ENCODE measurements at places on chromosomes 3 and 15.

DNA sequence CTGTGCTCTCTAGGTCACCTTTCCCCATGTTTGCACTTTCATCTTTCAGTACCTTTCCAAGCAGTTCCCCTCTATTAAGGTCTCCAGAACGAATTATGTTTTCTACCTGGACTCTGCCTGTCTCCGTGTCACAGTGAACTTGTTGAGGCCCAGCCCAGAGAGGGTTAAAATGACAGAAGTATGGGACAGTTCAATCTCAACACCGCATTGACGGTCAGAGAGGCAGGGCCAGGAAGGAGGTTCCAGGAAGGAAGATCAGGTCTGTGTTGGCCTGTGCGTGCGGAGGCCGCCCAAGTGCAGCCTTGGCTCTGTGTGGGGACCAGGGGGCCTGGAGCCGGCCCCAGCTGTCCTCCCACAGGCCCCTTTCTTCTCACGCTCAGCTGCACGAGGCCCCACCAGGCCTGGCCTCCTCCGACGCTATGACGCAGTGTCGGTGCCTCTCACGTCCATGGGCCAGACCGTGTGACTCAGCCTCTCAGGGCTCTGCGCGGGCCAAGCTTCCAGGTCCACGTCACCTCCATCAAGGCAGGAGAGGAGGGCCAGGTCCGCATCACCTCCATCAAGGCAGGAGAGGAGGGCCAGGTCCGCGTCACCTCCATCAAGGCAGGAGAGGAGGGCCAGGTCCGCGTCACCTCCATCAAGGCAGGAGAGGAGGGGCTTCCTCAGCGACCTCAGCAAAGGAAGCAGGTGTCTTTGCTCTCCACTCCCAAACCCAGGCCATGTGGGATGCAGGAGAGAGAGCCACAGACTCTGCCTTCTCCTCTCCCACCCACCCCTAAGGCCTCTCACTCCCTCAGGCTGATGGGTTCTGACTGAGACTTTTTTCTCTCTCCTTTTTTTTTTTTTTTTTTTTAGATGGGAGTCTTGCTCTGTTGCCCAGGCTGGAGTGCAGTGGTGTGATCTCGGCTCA is 83.1 kb downstream of the CPN2 start:
- DNase-seq, result no peak

DNA sequence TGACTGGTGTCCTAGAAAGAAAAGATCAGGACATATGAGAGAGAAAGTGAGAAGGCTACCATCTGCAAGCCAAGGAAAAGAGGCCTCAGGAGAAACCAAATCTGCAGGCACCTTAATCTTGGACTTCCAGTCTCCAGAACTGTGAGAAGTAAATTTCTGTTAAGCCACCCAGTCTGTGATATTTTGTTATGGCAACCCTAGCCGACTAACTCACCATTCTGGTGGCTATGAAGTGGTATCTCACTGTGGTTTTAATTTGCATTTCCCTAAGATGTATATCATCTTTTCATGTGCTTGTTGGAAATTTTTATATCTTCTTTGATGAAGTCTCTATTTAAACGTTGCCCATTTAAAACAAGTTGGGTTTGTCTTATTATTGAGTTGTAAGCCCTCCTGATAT is 40.6 kb downstream of the ILDR1 start:
- DNase-seq, result no peak

DNA sequence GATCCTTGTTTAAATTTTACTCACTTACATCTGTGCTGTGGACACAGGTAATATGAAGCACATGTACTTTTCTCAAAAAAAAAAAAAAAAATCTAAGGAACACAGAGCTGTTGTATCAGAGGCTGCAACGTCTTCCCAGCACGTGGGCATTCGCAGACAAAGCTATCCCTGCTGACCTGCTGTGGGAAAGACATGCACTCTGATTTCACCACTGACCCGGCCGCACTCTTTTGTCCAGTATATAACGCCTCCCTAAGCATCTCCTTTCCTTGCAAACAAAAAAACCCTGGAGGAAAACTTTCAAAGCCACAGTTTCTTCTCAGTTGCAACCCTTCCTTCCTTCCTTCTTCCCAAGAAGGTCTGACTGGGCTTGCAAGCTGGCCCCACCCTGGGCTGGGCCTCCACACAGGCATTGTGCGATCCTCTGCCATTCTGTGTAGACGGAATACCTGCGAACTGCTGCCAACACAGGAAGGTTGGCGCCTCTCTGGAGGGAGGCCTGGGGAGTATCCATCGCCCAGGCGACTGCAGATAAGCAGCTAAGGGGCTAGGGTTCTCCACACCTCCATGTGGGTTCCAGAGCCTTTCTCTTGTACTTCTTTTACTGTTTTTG is 50.8 kb downstream of the SLC12A8 start:
- no peak for DNase-seq

GRCh38 chr3:171460725-171461524 is 720 bp upstream of the TNIK start:
- peak; percentile 23 for DNase-seq

DNA sequence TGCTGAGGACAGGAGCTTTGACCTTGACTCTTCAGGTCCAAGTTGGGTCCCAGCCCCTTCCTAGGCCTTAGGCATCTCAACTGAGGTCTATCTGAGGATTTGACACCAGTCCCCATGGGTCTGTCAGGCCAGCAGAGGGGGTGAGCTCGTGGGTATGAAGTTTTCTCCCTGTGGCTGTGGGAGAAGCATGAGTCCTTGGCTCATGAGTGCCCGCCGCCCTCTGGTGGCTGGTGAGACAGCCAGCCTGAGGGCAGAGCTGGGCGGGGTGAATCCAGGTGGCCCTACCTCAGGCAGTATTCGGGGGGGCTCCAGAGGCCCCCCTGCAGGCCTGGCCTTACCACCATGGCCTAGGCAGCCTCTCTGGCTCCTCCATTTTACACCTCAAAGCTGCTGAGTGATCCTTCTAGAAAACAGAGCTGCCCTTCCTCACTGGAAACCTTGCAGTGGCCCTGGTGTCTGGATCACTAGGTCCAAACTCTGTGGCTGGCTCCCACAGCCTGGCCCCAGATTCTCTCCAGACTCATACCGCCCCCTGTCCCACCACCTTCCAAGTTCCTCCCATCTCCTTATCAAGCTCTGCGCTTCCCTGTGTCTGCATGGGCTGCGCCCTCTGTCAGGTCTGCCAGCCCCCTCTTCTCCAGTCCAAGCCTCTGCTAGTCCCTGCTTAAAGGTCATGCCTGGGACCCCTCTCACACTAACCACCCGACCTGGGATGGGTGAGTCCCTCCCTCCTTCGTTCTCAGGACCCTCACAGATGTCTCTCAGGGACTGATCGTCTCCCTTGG is 16.1 kb downstream of the SH2D7 start:
- DNase-seq, result peak; percentile 72

GRCh38 chr3:52983336-52983807 is 62.5 kb downstream of the SFMBT1 start:
- peak; percentile 32 for DNase-seq

GRCh38 chr3:71684046-71684756 is 41.0 kb downstream of the EIF4E3 start:
- no peak for DNase-seq

- no peak for DNase-seq
Observed at GRCh38 chr15:31306426-31307269, 20.0 kb upstream of the KLF13 start.

GRCh38 chr3:42847731-42848130 is 27.9 kb downstream of the CYP8B1 start:
- DNase-seq, result no peak

DNA sequence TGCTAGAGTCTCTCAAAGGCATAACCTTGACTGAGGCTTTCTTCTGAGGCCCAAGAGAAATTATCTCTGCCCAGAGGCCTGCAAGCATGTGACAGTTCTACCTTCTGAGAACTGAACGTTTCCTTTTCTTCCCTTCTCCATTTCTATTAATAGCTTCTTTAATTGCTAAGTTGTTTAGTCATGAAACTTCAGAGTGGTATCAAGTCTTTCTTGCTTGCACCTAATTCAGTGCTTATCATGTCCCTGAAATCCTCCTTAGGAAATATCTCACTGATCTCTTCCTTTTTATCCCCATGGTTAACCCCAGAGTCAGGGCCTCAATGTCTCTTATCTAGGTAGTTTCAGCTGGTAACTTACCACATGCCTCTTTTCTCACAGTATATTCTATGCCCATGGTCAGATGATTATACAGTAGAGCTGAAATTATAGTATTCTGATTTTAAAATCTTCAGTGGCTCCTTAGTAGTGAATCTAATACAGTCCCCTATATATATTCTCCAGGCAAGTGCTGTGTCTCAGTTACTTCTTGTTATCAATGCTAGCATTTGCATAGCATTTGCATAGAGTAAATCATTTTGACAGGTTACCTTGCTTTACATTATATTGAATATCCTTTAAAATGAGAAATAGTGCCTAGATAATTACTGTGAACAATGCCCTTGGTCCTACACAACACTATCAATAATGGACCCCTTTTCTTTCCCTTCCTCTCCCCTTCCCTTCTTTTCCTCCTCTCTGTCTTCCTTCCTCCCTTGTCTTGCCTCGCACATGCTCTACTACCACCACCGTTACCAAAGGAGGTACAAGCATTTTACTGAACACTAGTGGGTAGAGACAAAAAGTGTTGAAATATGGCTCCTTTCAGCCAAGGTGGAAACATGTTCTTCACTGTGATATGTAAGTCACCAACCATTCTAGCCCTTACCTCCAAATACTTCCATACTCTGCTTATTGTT is 33.0 kb downstream of the KBTBD8 start:
- DNase-seq, result no peak

DNA sequence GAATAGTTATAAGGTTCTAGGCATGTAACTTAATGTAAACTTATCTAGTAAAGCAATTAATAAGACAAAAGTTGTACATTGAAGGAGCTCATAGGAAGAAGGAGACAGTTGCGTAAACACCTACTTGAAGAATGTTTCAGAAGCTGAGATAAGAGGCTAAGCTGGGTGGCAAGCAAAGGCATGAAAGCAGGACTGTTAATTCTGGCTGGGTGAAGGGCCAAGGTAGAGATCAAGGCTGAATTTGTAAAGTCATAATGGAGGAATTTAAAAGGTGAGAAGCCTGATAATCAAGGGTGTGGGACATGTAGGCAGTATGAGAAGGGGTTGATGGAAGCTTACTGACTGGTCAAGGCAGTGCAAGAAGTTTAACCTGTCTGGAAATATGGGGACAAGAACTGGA is 80.4 kb upstream of the TGFBR2 start:
- no peak for DNase-seq

- no peak for DNase-seq
Observed at GRCh38 chr3:78986416-78987101, 781.2 kb downstream of the ROBO1 start.

- no peak for DNase-seq
Observed at GRCh38 chr3:170171563-170171962, 10.0 kb downstream of the PHC3 start.

DNA sequence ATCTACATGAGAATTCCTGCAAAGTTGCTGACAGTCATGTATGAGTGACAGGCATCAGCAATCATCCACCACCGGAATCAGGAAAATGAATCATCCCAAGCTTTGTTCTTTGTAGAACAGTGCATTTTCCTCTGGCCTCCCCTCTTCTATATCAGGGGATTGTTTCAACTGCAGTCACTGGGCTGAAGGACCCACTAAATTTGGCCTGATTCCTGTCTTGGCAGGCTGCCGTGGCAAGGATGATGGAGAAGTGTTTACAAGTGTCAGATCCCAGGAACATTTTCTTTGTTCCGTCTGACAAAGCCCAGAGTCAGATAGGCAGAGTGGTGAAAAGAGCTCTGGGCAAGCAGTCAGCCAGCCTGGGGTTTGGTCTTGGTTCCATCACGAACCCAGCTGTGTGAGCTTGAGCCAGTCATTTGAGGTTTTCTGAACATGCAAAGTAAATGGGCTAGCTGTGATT is 175.1 kb upstream of the TSC22D2 start:
- no peak for DNase-seq

DNA sequence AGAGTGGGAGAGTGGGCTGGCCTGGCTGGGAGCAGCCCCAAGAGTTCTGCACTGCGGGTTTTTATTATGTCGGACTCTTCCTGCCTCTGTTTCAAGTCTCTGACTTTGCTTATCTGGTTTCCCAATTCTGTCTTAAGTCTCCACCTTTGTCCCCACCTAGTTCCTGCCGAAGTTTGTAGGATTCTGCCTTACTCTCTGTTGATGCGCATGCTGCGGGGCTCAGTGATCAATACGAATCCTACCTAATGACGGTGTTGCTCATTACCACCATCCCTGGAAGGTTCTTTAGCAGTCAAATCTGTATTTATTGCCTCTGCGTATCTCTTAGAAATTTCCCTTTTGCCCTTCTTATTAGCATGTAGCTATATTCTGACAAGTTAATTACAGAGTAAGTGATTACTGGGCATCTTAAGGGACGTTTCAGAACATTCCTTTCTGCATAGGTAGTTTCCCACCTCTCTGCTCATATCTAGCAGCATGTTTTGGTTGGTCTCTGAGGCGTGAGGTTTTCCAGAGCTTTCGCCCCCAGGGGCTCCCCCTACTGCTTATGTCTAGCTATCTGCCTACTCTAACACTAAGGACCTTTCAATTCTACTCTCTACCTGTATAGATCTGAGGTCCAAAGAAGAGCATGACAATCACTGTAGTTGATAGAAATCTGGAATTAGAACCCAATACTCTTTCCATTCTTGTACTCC is 236.0 kb upstream of the EIF1B start:
- DNase-seq, result no peak

DNA sequence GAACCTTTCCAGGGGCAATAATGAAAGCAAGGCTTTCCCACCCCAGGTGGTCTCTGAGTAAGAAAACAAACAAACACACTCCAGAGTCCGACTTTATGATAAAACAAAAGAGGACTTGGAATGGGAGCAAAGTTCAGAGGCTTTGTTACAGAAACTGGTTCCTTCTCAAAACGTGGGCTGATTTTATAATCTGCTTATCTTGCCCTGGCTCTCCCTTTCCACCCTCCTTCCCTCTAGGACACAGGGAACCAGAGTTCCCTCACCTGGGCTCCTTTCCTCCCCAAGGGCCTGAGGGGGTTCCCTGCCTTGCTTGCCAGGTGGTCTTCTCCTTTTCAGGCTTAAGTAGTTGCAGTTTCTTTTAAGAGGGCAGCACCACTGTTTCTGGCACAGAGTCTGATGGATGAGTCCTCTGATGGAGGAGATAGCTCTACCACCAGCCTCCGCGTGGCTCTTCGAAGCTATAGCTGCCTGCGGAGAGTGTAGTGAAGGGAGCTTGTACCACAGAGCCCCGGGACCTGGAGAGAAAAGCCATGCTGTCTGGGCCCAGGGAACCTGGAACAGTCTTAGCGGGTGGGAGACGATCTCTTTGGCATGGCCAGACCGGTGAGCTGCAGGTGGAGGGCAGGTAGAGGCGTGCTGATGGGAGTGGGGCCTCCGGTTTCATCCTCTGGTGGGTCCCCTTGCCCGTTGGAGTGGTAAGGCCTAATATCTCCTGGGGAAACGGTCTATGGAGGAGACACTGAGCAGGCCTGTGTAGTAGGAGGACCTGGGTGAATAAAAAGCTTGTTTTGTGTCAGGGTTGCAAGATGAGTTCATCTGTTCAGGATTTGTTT is 68.7 kb downstream of the SMAD6 start:
- no peak for DNase-seq

- no peak for DNase-seq
Observed at GRCh38 chr3:64306745-64307144, 81.5 kb upstream of the PRICKLE2 start.

GRCh38 chr3:143000528-143000927 is 842 bp upstream of the U2SURP start:
- no peak for DNase-seq
